ENCODE measurements at places on chromosomes 1 and 21.

DNA sequence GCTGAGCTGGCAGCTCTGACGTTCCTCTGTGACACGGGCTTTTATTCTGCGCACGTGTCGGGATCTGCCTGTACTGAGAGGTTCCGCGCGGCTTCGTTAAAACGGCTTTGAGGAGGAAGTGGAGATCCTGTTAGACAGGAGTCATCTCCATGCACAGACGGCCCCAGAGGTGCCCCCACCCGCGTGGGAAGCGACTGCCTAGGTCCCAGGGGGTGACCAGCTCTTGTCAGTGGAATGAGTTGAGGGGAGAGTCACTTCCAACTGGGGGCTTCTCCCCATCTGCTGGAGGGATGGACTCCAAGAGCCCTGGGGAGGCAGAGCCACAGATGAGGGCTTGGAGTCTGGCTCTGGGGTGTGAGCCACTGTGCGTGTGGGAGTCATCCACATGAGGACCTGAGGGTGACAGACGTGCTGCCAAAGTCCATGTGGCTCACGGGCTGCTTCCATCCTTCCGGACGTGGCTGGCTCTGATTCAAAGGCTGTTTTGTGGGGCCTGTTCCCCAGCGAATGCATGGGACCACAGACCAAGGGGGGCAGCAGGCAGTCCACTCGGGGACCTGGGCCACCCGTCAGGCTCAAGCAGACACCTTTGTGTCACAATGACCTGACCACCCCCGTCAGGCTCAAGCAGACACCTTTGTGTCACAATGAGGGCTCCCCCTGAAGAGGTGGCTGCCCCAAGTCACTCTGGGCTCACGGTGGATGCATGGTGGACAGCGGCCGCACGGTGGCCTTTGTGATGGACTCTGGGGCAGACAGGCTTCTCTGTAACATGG, 26.8 kb downstream of the PTTG1IP start:
- peak; percentile 20 for DNase-seq

- no peak for DNase-seq
Observed at GRCh38 chr1:220894924-220895256, 15.6 kb downstream of the HLX start.

DNA sequence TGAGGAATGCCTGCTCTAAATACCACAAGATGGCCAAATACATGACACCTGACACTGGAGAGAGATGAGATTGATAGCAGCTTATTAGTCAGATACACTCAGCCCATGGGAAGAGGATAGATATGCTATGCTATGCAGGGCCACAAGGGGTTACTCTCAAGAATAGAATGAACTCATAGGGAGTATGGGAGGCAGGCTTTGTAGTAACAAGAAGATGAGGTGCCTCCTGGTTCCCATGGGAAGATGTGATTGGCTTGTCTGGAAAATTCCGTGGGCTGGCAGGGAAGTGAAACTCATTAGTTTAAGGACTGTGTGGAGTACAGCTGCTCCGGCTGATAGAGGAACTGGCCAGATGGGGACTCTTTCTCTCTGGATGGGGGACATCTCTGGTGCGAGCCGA, 16.5 kb downstream of the CCDC30 start:
- DNase-seq, result no peak

DNA sequence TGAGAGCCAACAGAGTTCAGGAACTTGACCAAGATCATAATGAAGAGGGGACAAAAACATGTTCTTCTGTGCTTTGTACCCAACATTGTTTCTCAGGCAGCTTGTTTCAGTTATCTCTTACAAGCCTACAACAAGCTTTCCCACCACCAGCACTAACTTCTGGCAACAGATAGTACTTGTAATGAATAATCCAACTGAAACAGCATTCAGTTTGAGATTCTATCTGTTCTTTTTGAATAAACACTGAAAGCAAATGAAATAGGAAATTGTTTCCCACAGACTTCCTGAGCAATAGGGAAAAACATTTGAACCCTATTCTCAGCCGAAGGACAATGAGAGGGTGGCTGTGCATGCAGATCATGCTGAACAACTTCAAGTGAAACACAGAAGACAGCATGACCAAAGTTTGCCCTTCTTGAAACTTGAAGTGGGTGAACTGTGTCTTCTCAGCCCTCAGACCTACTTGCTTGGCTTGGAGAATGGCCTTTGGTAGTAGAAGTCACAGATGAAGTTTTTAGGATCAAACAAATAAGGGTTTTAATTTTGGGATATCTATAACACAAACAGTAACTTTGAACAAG, 11.2 kb upstream of the HOOK1 start:
- DNase-seq, result no peak

- DNase-seq, result no peak
Observed at GRCh38 chr1:33249422-33249821, 6.9 kb upstream of the ZNF362 start.

DNA sequence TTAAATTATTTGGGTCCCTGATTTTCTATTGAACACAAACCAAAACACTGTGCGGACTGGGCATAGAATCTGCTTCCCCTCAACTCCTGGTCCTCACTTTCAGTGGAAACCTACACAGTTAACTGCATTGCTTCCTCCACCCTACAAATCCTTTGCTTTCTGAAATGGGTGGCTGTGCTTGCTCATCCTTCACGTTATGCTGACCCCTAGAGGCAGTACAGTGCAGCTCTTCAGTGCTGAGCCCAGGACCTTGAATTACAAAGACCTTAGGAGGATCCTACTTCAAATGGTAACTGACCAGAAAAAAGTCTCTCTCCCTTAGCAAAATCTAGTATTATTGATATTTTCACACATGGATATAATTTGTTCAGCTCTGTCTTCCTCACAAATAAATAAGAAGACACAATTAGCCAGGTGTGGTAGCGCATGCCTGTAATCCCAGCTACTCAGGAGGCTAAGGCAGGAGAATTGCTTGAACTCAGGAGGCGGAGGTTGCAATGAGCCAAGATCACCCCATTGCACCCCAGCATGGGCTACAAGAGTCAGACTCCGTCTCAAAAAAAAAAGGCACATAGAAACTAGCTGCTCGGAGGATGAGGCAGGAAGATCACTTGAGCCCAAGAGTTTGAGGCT, 63.4 kb upstream of the L1TD1 start:
- no peak for DNase-seq

GRCh38 chr1:15848929-15849774, 1.6 kb downstream of the SPEN start:
- peak; percentile 57 for DNase-seq

GRCh38 chr1:209803568-209803967, 2.4 kb downstream of the IRF6 start:
- DNase-seq, result no peak

GRCh38 chr1:178684542-178685000, 40.5 kb upstream of the RALGPS2 start:
- DNase-seq, result no peak

- no peak for DNase-seq
Observed at GRCh38 chr1:5645135-5645399, 347.2 kb downstream of the NPHP4 start.

- peak; percentile 16 for DNase-seq
Observed at GRCh38 chr1:157505481-157506272, 46.6 kb downstream of the FCRL5 start.

DNA sequence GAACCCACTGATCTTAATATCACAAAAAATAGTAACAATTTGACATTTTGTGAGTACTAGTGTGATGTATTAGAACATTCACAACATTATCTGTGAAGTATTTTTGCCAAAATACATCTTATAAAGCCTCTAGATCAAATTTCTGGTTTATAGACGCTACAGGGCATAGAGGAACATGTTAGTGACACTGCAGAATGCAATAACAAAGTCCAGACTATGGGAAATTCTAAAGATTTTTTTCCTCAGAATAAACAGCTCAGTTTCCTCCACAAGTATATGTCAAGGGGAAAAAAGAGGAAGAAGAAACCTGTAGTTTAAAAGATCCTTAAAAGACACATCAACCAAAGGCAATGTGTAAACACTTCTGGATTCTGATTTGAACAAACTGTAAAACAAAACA, 26.4 kb upstream of the MROH9 start:
- DNase-seq, result no peak

GRCh38 chr1:19374926-19375325, 62.8 kb downstream of the SLC66A1 start:
- DNase-seq, result no peak

- no peak for DNase-seq
Observed at GRCh38 chr1:33338440-33339211, 17.7 kb upstream of the A3GALT2 start.

- DNase-seq, result no peak
Observed at GRCh38 chr1:98048751-98049325, 128.0 kb upstream of the DPYD start.

DNA sequence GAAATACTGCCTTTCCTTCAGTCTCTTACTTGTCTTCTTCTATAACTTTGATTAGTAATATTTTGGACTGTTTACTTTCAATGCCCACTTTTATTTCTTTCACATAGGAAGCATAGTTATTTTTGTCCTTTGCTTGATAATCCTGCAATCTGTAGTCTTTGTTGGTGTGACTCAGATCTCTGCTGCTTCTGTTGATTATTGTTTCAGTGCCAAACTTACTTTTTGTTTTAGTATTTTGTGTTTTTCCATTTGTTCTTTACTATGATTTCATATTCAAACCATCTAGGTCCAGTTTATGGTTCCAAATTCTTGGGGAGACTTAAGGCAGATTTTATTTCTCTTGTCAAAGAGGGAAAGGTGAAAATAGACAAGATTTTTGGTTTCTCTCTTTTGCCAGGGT, 399.9 kb downstream of the HLX start:
- no peak for DNase-seq

- DNase-seq, result no peak
Observed at GRCh38 chr1:7334475-7335035, 436.5 kb upstream of the VAMP3 start.

GRCh38 chr1:95067568-95067967, 5.2 kb downstream of the ALG14 start:
- DNase-seq, result no peak

- DNase-seq, result no peak
Observed at GRCh38 chr1:182676274-182676673, 8.1 kb downstream of the RGS8 start.

- DNase-seq, result no peak
Observed at GRCh38 chr21:29585462-29585861, 286.7 kb downstream of the BACH1 start.

DNA sequence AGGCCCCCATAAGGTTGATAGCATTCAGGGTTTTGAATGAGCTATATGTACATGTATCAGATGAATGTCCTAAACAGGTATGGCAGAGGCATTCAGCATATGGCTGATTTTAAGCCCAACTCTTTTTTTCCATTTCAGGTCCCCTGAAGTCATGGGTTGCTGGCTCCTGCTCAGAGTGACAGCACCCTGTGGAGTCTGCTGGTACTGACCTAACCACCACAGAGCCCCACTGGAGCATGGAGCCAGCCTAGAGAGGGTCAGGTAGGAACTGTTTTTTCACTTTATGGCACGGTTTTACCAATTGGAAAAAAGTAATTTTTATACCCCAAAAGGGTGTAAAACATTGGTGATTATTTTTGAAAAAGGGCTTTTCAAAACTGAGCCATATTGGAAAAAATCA, 82.5 kb upstream of the MPC2 start:
- DNase-seq, result no peak

GRCh38 chr21:43810505-43811261, 21.3 kb downstream of the RRP1 start:
- DNase-seq, result peak; percentile 88

GRCh38 chr1:224223819-224224714, 41.0 kb downstream of the DEGS1 start:
- no peak for DNase-seq

DNA sequence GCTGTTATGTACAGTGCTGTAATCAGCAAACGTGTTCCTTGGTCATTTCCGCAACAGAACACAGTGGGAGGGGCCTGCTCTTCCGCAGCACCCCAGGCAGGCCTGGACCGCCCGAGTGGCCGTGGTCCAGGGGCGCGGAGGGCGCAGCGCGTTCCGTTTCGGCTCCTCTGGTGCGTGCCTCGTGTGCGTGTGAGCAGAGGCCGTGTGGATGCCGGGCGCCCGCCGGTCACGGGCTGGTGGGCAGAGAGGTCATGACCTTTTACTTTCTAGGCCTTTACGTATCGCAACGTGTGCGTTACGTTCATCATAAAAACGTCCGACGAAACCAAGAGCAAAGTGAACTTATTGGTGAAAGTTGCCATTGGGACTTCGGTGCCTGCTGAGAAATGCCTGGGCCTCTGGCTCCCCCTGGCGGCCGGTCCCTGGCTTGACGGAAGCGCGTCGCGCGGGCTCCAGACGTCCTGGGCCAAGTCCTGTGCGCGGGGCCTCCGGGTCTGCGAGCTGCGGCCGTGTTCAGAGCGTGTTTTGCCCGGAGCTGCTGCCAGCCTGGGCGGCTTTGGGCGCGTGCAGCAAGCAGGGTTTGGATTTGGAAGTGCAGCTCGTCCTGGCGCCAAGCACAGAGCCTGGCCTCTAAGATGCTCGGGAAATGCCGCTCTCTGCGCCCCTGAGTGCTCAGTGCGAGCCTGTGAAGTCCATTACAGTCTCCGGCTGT, 34.4 kb downstream of the COL18A1 start:
- DNase-seq, result peak; percentile 83

- DNase-seq, result no peak
Observed at GRCh38 chr1:56123826-56124225, 455.5 kb downstream of the PLPP3 start.

GRCh38 chr1:221625026-221625425, 116.9 kb downstream of the DUSP10 start:
- no peak for DNase-seq

- DNase-seq, result no peak
Observed at GRCh38 chr1:89841507-89841906, 20.7 kb downstream of the LRRC8D start.

GRCh38 chr1:60880202-60880601, 202.2 kb upstream of the NFIA start:
- no peak for DNase-seq

DNA sequence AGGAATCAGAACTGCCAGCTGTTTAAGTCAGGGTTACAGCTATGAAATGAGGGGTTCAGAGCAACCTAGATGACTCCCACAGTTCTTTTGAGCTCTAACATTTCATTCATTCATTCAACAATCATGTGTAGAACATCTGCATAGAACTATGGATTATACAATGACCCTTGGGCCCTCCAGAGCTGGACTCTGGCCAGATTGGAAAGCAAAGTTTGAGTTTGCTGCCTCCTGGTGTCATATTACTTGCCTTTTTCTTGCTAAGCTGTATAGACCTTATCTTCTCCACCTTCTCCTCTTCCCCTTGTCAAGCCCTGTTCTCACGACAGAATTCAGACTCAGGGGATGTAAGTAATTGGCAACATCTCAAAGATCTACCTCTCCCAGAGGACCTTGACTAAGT, 4.0 kb downstream of the CASQ2 start:
- DNase-seq, result no peak

- DNase-seq, result no peak
Observed at GRCh38 chr1:35588197-35588910, 15.2 kb downstream of the TFAP2E start.

DNA sequence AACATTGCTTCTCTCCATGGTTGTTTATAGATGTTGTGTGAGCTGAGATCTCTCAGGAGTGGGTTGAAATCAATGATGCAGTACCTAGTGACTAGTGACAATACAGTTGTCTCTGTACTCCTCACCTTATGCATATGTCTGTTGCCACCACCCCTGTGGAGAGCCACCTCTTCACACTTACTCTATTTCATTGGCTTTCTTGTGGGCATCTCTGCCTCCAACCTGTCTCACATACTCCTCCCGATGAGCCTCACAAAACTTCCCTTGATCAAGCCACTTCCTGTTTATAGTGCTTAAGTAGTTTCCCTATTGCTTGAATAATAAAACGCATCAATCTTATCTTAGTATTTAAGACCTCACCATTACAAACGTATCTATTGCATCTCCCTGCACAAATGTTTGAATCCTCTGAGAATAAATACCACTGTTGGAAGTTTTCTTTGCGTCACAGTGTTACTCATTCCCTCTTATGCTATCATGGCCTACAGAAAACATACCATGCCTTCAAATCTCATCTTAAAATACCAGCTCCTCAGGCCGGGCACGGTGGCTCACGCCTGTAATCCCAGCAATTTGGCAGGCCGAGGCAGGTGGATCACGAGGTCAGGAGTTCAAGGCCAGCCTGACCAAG, 54.7 kb upstream of the GREM2 start:
- DNase-seq, result peak; percentile 32

Measured in CD4-positive, alpha-beta T cell treated with Interleukin-15 for 4 hours (primary cell).